Stimulated activated CD4-positive, alpha-beta T cell treated with anti-CD3 and anti-CD28 coated beads, Interleukin-2, amount 100 ng/mL, for 4 hours (primary cell): ENCODE measurements at places on chromosomes 7 and 10.

DNA sequence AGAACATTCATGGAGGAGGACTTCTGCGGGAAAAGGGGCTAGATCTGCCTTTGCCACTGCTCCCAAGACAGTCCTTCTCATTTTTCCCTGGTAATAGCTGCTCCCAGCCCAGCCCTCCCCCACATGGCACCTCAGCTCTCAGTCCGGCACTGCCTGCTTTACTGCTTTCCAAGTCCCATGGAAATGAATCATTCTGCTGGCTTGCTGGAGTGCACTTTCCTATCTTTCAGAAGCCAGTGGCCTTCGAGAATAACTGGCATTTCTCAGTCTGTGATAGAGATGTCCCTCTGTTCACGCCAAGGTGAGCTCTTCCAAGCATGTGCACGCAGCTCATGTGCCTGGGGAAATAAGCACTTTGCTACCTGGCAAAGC lies 61.4 kb downstream of the SYPL1 start:
- no peak for DNase-seq

DNA sequence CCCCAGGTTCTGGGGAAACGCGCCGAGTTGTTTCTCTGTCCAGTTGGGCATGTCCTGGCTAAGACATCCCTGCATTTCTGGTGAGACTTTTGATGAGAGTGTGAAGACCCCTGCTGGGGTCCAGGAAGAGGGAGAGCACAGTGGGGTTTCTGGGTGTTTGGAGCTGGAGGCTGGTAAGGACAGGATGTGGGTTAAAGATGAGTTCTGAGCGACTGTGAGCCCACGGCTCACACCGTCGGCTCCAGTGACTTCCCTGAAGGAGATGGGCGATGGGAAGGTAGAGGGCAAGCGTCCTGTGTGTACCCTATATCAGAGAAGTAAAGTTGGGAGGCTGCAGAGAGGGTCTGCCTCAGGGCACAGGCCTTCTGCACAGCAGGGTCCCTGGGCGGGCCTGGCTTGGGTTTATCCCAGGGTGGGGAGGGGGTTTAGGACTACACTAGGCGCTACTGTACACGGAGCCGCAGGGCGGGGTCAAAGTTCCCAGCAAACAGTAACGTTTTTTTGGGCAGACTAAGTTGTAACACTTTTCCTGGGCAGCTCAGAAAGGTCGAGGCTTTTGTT lies 3.6 kb downstream of the EMX2 start:
- DNase-seq = no peak

DNA sequence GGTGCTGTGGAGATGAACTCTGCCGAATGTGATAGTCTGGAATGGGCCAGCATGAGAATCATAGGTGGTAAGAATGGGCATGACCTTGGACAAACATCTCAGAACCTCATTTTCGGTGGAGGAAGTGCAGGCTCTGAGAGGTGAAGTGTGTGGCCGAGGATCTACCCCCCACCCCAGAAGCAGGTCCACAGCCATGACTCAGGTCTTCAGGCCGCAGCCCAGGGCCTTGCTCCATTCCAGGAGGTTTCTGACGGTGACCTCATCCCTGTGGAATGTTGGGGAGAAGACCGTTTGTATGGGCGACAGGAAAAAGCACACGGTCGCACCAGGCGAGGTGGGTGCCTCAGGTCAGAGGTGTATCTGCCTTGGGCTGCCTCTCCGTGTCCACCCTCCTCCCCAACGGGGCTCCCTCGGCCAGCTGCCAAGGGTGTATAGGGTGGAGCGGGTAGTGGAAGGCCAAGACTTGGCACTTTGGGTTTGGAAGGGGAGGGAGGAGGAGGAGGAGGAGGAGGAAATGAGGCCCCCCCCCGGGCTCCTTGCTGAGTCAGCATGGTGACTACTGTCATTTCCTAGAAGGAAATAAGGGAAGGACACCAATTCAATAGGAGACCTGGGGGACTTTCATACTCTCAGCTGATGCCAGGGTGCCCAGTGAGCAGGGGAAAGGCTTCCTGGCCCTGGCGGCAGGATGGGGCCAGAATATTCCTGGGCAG lies 168.0 kb upstream of the RHEB start:
- DNase-seq = no peak

DNA sequence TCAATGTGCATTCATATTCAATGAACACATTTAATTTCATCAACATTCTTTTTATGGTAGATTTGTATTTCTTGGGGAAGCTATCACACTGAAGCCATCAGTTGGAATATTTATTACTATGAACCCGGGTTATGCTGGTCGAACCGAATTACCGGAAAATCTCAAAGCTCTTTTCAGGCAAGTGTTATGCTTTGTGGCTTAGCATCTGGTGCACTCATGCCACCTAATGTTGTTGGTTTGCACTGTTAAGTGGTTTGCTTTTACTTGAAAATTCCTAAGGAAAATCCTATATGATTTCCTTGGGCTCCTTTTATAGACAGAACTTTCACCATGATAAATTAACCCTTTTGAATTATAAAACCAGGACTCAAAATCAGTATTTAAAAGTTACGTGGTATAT lies 147.9 kb downstream of the DNAH11 start:
- no peak for DNase-seq

DNA sequence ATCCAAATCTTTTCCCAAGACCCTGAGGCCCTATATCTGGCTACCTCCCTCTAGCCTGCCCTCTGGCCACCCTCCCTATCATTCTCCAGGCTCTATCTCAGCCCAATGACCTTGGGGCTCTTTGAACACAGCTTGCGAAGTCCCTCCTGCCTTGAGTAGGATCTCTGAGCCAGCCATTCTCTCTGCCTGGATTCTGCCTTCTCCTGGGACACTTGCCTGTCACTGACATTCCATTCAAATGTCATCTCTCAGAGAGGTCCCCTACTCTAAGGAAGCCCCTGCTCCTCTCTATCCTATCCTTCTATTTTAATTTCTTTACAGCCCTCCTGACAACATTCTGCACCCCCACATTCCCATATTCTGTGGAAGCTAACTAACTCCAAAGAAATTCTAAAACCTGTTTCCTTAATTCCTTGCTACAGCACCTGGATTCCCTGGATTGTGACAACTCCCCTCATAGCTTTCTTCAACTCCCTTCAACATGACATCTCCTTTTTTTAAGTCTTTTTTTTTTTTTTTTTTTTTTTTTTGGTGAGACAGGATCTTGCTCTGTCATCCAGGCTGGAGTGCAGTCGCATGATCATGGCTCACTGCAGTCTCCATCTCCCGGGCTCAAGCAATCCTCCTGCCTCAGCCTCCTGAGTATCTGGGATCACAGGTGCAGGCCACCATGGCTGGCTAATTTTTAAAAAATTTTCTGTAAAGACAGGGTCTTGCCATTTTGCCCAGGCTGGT lies 81.0 kb upstream of the ASAH2 start:
- no peak for DNase-seq

DNA sequence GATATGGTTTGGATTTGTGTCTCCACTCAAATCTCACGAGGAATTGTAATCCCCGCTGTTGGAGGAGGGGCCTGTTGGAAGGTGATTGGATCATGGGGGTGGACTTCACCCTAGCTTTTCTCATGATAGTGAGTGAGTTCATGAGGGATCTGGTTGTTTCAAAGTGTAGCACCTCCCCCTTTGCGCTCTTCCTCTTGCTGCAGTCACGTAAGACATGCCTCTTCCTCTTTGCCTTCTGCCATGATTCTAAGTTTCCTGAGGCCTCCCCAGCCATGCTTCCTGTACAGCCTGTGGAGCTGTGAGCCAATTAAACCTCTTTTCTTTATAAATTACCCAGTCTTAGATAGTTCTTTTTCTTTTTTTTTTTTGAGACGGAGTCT lies 17.1 kb downstream of the CDNF start:
- no peak for DNase-seq

DNA sequence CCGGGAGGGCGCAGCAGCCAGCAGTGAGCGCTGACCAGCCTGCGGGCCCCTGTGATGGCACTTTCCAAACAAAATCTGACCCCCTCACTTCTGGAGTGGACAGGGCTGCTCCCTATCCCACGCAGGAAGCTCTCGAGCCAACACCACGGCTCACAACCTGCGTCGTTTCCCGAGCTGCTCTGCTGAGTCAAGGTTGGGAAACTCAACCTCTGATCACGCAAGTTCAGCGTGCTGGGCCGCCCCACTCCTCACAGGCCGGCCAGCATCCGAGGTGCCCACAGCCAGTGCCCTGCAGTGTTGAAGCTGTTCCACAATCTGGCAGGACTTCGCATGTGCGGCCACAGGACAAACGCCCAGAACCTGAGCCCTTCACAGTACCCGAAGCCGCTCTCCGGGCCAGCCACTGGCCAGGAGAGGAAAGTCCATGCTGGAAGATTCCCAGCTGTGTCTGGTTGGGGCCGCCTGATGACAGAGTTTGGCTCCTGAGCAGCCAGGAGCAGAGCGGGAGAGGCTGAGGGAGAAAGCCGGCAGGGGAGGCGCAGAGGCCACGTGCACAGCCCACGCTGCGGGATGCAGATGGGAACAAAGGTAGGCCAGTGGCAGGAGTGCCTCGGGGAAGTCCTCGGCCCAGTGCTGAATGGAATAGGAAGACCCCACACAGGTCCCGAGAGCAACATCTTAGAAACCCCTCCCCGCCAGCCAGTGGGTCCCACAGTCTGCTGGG lies 263.3 kb upstream of the TCERG1L start:
- no peak for DNase-seq

GRCh38 chr10:85600744-85601081 lies 765.9 kb downstream of the GRID1 start:
- no peak for DNase-seq

DNA sequence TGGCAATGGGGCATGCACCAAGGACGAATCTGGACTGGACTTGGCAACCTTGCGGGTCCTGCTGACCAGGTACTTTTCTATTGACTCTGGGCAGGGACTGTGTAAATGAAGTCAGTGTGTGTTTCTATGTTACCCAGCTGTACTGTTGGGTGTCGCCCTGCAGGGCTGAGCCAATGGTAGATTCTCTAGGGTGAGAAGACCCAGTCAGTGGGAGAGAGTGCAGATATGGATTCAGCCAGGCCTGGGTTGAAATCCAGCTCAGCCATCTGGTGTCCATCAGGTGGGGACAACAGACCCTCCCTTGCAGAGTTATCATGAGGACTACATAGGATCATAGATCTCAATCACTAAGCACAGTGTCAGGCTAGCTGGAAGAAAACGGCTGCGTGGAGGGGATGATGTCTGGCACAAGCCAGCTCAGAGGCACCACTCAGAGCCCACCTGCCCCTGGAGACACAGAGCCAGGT lies 4.9 kb upstream of the PPIF start:
- DNase-seq = no peak

DNA sequence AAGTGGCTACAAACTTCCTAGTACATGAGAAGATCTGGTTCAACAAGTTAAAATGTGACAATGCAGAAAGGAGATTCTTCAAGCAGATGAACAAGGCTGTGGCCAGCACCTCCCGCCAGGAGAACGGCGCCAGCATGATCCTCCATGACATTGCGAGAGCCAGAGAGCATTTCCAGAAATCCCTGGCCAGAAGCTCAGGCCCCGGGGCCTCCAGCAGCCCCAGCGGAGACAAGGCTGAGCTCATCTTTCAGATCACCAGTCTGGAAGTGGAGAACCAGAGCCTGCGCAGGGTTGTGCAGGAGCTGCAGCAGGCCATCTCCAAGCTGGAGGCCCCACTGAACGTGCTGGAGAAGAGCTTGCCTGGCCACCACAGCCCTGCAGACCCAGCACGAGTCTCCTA lies 40.1 kb upstream of the ZNF273 start:
- DNase-seq = no peak

DNA sequence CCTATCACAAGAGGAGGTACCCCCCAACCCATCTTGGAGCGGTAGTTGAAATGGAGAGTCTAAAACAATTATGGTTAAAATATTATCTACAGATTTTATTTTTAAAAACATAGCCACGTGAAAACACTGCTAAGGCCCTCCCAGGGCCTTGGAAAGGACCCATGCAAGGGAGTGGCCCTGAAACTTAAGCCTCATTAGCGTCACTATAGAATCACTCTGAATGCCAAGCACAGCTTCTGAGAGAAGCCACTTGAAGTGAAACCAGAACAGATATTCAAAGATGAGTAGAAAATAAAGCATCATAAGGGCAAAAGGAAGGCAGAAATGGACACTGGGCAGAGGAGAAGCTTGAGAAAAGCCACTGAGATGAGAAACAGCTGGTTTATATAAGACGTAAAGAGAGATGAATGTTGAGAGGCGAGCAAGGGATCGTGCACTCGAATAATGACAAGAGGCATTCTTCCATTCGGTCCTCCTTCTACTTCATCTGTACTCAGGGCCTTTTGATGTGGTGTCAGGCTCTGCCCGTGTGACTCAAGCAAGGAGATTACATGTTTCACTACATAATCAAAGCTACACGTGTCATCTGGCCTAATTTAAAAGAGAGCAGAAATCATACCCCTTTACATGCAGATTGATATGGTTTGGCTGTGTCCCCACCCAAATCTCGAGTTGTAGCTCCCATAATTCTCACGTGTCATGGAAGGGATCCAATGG lies 33.4 kb upstream of the SLC39A12 start:
- no peak for DNase-seq

- no peak for DNase-seq
Observed at GRCh38 chr10:72783410-72783833, 91.5 kb downstream of the MCU start.

GRCh38 chr7:4775250-4775847 lies at the start of gene AP5Z1:
Gene AP5Z1, plus strand, starts transcription at chr7:4775623. Its CDS starts 93 bp downstream, at chr7:4775716.
- peak; percentile 92 for DNase-seq

- no peak for DNase-seq
Observed at GRCh38 chr7:73815436-73815835, 15.4 kb upstream of the CLDN4 start.

GRCh38 chr10:107579970-107580369 lies 415.5 kb upstream of the SORCS1 start:
- no peak for DNase-seq

- no peak for DNase-seq
Observed at GRCh38 chr10:100600218-100600617, 64.5 kb downstream of the HIF1AN start.

DNA sequence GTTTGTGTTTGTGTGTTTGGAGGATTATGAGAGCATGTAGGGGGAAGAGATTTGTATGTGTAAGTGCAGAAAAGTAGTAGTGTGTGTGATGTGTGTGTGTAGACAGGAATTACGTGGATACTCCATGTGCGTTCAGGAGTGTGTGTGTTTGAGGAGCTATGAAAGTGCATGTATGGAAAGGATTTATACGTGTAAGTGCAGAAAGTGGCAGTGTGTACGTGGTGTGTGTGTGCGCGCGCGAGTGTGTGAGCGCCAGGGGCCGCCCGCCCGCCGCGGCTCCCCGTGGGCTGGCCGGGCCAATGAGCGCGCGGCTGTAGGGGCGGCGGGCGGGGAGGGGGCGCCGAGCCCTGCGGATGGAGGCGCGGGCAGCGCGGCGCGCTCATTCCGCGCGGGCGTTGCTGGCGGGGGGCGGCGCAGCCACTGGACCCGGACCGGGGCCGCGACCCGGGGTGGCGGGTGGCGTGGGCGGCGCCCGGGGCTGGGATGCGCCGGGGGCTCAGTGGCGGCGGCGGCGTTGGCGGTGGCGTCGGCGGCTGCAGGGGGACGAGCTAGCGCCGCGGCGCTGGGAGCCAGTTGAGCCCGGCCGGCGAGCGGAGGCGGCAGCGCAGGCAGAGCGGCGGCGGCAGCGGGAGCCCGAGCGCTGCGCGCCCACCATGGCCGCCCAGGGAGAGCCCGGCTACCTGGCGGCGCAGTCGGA lies at the start of gene BICC1:
Gene BICC1, plus strand, starts transcription at position 382 of the 697 bp plus-strand sequence. Its CDS starts 272 bp downstream, at position 654.
- no peak for DNase-seq

GRCh38 chr7:51006483-51007235 lies 224.0 kb upstream of the GRB10 start:
- no peak for DNase-seq
